ENCODE measurements at places on chromosomes 3 and 15. TPM values are rescaled to one million over a fixed set of nuclear protein-coding genes. Genes with fewer than 3 reads are reported as not detected.

The PHLDB2 gene
- 120 TPM for total RNA-seq

The EPB42 gene
- not detected for total RNA-seq

The MRPS11 gene
- total RNA-seq, result 36.2 TPM

The FANCD2OS gene
- not detected for total RNA-seq

The CRABP1 gene
- total RNA-seq, result 2.1 TPM

The DAZL gene
- total RNA-seq, result 0.36 TPM

The LSMEM2 gene
- not detected for total RNA-seq

The LRRK1 gene
- 11.3 TPM for total RNA-seq

The TRH gene
- total RNA-seq, result not detected

The ABI3BP gene
- 76.2 TPM for total RNA-seq

The SIDT1 gene
- 0.81 TPM for total RNA-seq

The PAK6 gene
- 3.0 TPM for total RNA-seq

The RAB6B gene
- 5.2 TPM for total RNA-seq

The PLXNA1 gene
- 8.2 TPM for total RNA-seq

The ALDH1A2 gene
- total RNA-seq, result 1.9 TPM

Measured in sigmoid colon (tissue), 7 donors.